Stimulated activated CD8-positive, alpha-beta memory T cell treated with anti-CD3 and anti-CD28 coated beads, Interleukin-15, amount 100 ng/mL, for 24 hours (primary cell): ENCODE measurements at places on chromosomes 2 and 18.

- no peak for DNase-seq
These were observed 2.4 kb downstream of the MAP4K4 start for GRCh38 chr2:101699755-101700461.

DNA sequence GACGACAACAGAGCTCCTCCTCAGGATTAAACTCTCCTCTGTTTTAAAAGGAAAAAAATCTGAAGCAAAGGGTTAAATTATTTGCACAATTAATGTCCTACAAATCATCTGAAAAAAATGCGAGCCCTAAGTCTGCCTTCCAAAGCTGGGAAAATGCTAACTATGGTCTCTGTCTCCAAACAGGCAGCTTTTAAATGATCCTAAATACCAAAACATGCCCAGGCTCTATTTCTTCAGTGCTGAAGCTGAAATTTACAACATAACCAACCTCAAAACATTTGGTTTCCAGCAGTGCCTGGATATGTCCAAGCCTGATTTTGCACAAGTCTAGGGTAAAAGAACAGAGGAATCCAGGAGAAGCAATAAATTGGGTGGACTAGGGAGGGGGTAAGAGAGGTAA lies 57.2 kb downstream of the LBH start:
- no peak for DNase-seq

DNA sequence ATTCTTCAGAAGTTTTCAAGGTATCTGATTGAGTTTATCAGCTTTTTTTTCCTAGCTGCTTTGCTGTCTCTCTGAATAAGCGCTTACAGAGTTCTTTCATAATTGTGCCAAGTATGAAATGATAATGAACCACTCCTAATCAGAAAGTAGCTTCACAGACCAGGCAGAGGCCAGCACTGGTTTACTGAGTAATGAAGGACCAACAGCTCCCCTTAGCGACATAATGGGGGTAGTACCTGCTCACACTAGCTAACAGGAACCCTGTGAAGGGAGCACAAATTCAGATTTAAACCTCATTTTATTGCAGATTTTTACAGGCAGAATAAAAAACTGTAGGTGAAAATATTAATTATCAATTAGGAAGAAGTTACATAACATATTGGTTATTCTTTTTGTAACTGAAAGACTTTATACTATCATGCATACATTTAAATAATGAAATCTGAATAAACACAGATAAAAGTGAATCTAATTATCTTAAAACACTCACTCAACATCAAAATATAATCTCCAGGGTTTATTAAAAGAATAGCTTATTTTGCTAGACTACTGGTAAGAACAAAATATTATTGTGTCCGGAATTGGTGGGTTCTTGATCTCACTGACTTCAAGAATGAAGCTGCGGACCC lies 53.7 kb upstream of the LRRC30 start:
- no peak for DNase-seq

GRCh38 chr2:46923041-46923528 lies 7.5 kb upstream of the MCFD2 start:
- no peak for DNase-seq

GRCh38 chr18:37482433-37482832 lies 83.2 kb downstream of the CELF4 start:
- no peak for DNase-seq

DNA sequence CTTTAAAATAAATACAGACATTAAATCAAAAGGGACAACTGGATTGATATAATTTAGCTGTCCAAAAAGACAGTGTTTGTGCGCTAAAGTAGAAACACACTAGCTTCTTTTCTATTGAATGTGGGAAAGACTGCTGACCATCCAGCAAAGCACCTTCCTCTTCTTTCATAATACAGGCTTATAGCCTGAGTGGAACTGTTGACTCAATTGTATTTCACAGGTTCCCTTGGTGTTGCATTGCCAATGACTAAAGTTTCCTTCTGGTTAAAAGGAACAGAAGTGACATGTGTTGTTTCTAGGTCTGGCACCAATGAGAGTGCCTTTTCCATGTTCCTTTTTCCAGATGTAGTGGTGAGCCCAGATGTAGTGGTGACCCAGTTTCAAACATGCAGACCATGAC lies 412.3 kb downstream of the RNF144A start:
- no peak for DNase-seq

GRCh38 chr2:236956641-236957040 lies 129.0 kb upstream of the COPS8 start:
- no peak for DNase-seq

GRCh38 chr2:21411741-21412140 lies 288.0 kb downstream of the TDRD15 start:
- no peak for DNase-seq

- DNase-seq, result no peak
These were observed 19.1 kb downstream of the CYBRD1 start for GRCh38 chr2:171541202-171541887.

DNA sequence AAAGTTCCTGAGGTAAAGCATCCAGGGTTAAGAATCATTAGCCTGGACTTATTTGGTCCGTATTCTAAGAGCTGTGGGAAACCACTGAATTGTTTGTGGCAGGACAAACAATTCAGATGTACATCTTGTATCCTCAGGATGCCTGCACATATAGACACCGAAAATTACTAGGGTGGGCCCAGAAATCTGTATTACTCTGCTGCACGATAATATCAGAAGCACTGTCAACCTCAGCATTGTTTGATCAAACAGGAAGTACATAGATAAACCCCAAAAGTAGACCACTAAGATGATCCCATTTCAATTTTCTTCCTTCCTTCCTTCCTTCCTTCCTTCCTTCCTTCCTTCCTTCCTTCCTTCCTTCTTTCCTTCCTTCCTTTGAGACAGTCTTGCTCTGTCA lies 34.2 kb upstream of the SPRED2 start:
- DNase-seq, result no peak

DNA sequence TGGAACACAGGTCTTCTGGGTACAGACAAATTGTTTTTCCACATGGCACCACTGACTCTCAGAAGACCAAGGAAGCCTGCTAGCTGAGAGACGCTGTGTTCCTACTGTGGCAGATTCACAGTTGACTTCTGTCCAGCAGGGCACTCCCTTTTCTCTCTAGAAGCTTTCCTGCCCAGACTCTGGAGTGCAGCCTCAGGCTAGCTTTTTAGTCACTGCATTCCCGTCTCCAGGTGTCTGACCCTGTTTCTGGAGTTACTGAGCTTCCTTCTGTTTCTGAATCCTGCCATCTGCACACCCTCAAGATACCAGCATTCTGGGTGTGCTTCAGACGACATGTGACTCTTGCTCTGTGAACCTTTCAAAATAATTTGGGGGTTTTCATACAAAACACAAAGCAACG lies 125.1 kb downstream of the TMEM200C start:
- DNase-seq, result no peak

DNA sequence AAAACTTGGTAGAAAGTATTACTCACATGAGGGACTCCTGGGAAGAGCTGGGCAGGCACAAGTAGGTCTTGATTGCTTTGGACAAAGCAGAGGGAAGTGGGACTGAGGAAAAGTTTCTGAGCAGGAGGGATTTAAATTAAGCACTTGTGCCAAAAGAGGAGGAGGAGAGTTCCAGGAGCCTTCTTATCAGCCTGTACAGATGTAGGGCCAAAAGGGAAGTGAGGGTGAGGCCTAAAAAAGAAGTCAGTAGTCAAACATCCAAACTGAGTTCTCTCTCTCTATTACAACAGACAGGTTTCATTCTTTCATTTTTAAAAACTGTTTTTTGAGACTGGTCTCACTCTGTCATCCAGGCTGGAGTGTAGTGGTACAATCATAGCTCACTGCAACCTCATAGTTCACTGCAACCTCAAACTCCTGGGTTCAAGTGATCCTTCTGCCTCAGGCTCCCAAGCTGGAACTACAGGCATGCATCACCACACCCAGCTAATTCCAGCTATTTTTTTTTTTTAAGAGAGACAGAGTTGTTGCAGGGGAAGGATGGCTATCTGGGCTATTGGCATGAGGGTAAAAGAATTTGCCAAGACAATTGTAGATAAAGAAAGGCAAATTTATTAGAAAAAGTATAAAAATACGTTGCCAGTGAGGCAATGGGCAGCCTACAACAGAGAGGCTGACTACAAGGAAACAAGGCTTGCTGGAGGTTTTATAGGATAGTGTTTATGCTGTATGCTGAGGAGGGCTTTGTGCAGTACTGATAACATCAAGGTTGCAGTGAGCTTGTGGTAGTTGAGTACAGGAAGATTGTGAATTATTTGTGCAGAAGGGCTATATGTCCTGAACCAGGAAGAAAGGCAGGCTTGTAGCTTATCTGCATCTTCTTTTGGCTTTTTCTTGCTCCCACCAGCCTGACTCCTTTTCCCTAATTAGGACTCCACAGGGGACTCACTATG lies 29.0 kb downstream of the CFAP210 start:
- DNase-seq, result no peak

DNA sequence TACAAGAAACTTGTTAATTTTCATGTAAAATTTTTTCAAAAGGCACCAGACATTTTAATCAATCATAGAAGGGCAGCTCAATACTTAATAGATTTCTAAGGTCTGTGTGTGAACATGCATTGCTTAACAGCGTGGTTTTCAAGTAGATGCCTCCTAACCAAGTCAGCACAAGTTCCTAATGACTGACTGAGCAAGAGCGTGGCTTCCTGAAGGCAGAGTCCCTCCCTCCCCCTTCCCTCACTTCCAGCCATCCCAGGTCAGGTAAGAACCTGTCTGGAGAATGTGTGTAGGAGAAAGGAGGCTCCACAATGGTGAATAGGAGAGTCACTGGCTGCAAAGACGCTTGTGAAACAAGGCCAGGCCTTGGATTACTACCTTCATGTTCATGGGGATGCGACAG lies 33.5 kb upstream of the DAPL1 start:
- DNase-seq, result no peak

DNA sequence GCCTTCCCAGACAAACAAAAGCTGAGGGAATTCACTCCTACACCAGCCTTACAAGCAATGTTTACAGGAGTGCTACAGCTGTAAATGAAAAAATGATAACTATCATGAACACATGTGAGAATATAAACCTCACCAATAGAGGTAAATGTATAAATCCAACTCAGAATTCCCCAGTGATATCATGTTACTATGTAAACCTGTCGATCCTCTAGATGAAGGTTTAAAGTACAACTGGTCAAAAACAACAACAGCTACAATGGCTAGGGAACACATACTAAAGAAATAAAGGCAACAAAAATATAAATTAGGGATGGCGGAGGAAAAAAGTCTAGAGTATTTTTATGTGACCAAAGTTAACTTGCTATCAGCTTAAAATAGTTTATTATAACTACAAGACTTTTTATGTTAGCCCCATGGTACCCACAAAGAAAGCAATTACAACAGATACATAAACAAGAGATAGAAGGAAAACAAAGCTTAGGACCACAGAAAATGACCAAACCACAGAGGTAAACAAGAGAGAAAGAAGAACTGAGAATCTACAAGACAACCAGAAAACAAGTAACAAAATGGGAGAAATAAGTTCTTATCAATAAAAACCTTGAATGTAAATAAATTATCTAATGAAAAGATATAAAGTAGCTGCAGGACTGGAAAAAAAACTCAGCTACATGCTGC lies 8.3 kb downstream of the CERKL start:
- no peak for DNase-seq
